ENCODE measurements at places on chromosomes 7 and 10.

- DNase-seq, result no peak
Measured at GRCh38 chr10:60704471-60704870, 73.8 kb upstream of the CDK1 start.

- no peak for DNase-seq
Measured at GRCh38 chr7:116598278-116598677, 73.4 kb downstream of the CAV1 start.

- DNase-seq, result no peak
Measured at GRCh38 chr10:28202941-28203352, 99.9 kb downstream of the MPP7 start.

DNA sequence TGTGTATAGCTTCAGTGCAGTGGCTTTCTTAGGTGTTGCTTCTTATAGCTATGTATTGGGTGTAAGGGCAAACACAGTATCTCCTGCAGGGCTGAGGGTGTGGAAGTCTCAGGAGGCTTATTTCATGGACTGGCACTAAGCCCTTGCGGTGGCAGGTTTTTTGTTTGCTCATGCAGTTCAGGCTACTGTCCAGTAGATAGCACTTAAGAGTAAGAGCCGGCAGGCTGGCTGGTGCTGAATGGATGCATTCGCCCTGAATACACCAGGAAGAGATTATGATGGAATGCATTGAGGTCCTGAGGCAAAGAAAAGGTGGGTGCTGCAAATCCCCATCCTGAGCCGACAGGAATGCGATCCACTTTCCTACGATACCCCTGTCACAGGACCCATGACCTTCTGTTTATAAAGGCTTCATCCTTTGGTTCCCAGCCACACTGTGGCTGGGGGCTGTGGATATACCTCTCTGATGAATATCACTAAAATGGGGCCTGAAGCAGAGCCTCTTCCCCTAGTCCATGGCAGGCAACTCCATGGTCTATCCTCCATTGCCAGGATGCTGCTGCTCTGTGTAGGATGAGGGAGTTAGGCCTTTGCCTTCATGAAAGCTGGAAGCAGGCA, 44.9 kb downstream of the ANXA8 start:
- DNase-seq, result no peak

DNA sequence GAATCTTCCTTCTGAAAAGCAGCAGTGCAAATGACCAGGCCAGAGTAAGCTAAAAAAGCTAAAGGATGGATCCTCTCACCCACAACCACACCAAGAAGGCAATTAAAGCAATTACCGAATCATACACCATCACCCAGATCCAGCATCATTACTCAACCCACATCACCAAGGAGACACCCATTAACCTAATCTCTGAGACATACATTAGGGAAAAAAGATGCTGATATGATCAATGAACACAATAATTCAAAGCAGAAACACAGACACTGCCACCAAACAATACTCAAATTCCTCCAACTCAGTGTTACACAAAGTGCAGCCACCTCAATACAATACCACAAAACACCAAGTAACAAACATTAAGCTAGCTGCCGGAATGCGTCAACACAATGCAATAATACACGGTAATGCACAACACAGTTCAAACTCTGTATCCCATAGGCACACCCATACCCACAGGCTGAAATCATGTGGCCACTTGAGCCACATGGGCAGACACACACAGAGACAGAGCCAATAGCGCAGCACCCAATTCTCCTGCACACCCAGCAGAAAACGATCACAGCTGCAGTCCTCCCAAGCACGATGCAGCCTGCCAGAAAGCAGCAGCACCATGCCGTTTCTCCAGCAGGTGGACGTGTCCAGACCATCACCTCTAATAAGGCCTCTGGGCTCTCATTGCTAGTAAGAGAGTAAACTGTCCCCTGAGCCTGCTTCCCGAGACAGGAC, 21.5 kb downstream of the PAX2 start:
- DNase-seq, result no peak

DNA sequence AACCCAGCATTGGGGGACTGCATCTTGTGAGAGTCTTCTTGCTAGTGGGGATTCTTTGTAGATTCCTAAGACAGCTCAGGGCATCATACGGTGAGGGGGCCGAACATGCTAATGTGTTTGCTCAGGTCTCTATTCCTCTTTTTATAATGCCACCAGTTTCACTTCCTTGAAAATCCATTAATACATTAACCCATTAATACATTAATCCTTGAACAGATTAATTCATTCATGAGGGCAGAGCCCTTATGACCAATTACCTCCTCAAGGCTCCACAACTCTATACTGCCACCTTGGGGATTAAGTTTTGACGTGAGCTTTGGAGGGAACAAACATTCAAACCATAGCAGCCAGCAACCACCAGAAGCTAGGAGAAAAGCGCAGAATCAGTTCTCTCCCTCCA, 67.2 kb upstream of the POT1 start:
- DNase-seq, result no peak

GRCh38 chr7:117616694-117617093, 136.9 kb downstream of the CFTR start:
- DNase-seq, result no peak

- DNase-seq, result no peak
Measured at GRCh38 chr10:11301571-11302111, 284.0 kb downstream of the CELF2 start.

GRCh38 chr10:12679636-12680035, 321.9 kb downstream of the CCDC3 start:
- DNase-seq, result no peak
